ENCODE measurements at places on chromosomes 1 and 21.
A peak's percentile ranks its signal among the peaks of the same experiment; 100 is the strongest.

DNA sequence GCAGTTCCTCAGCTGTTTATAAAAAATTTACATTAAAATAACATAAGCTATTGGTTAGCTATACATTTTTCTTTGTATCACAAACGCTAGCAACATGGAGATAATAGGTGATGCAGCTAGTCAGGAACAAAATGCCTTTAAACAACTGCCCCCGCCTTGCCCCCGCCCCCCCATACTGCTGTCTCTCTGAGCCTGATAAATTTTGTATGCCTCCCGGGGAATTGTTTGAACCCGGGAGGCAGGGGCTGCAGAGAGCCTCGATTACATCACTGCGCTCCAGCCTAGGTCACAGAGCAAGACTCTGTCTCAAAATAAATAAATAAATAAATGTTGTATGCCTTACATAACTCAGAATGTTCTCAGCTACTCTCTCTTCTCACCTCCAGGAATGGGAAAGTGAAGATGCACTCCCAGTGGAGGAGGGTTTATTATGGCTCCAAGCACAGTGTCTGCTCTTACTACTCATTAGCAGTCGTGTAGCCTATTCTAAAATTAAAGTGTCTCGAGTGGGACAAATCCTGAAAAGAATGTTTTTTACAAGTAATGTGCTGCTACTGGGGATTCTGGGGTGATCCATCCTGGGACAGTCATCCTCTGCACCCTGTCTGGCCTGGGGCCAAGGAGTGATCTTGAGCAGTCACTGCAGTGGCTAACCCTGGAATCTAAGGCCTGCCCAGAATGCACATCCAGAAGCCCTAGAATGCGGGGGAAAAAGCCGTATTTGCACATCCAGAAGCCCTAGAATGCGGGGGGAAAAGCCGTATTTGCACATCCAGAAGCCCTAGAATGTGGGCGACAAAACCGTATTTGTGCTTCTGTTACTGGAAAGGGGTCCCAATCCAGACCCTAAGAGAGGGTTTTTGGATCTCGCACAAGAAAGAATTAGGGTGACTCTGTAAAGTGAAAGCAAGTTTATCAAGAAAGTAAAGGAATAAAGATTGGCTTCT lies 39.4 kb upstream of the ZNF496 start:
- H3K4me3 ChIP-seq: no peak overlapping the region
- H3K4me1 ChIP-seq: peaks cover 3% of the 10 kb centered on the region
- peaks cover 45% of the 10 kb centered on the region for H3K27me3 ChIP-seq
- no peaks in the 10 kb centered on the region for H3K36me3 ChIP-seq
- H3K27ac ChIP-seq: no peak overlapping the region
- no peak for DNase-seq

GRCh38 chr1:21384620-21385019 lies 55.3 kb upstream of the NBPF3 start:
- no peak overlapping the region for H3K27ac ChIP-seq
- H3K27me3 ChIP-seq: peaks cover 24% of the 10 kb centered on the region

- DNase-seq: no peak
- no peak overlapping the region for H3K27ac ChIP-seq
- no peak overlapping the region for H3K4me3 ChIP-seq
- H3K4me1 ChIP-seq: peaks cover 2% of the 10 kb centered on the region
- H3K27me3 ChIP-seq: peaks cover 52% of the 10 kb centered on the region
Measured at GRCh38 chr21:45384656-45385548, 20.1 kb upstream of the COL18A1 start.

GRCh38 chr1:217673387-217673786 lies 42.2 kb downstream of the SPATA17 start:
- H3K27ac ChIP-seq: no peak overlapping the region
- DNase-seq: no peak
- no peak overlapping the region for H3K4me3 ChIP-seq
- peaks cover 36% of the 10 kb centered on the region for H3K27me3 ChIP-seq
- peaks cover 2% of the 10 kb centered on the region for H3K36me3 ChIP-seq

GRCh38 chr1:223143537-223144248 lies 645 bp upstream of the TLR5 start:
- H3K27ac ChIP-seq: peak overlapping the region; percentile 87
- no peaks in the 10 kb centered on the region for H3K36me3 ChIP-seq
- H3K4me3 ChIP-seq: peak overlapping the region; percentile 85
- peaks cover 19% of the 10 kb centered on the region for H3K4me1 ChIP-seq
- DNase-seq: no peak

- H3K4me3 ChIP-seq: no peak overlapping the region
- no peaks in the 10 kb centered on the region for H3K36me3 ChIP-seq
- H3K27ac ChIP-seq: no peak overlapping the region
- H3K4me1 ChIP-seq: no peaks in the 10 kb centered on the region
- no peaks in the 10 kb centered on the region for H3K27me3 ChIP-seq
Measured at GRCh38 chr1:102751111-102751510, 357.2 kb downstream of the COL11A1 start.

Data from T-helper 17 cell (primary cell).